ENCODE measurements at places on chromosomes 7 and 10.
A peak's percentile ranks its signal among the peaks of the same experiment; 100 is the strongest.

- DNase-seq: no peak
These were observed 172.4 kb downstream of the FZD1 start for GRCh38 chr7:91436655-91437054.

DNA sequence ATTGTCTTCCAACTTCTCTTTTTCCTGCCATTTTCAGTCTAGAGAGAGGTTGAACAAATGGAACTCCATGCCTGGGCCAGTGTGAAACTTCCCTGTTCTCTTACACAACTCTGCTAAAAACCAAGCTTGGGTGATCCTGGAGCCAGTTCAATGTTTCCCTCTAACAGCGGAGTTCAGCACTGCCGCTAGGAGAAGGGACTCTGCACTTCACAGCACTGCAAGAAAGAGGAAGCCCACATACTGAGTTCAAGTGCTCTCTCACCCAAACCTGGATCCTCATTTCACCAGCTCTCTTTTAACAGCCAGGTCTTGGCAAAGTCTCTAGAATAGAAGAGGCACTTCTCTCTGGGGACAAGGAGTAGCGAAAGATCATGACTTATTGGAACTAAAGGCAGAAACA lies 18.8 kb downstream of the FOXI2 start:
- no peak for DNase-seq

DNA sequence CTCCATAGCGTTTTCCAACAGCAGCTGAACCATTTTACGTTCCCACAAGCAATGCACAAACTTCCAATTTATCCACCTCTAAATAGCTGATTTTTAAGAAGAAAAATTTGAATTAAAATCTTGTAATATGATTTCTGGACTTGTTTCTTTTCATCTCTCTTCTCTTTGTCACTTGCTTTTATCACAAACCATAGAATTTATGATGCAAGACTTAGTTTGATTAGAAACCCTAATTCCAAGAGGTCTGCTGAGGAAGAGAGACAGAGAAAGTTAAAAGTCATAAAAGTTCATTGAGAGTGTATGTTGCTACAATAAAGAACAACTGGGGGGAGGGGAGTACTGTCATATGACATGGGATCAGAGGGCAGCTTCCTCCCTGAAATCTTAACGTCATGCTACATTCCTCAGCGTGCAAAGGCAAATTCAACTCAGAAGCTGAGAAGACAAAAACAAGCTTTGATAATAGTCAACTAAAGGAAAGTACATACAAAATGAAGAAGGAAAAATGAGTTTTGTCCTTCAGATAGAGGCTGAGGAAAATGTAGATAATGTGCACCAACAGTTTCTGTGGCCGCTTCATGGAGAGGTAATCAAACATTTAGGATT lies 18.4 kb upstream of the CUBN start:
- DNase-seq: no peak

- DNase-seq: peak; percentile 53
These were observed 28.4 kb upstream of the SEMA3E start for GRCh38 chr7:83677180-83677866.

- no peak for DNase-seq
These were observed 45.8 kb upstream of the SRRM3 start for GRCh38 chr7:76155938-76156337.

DNA sequence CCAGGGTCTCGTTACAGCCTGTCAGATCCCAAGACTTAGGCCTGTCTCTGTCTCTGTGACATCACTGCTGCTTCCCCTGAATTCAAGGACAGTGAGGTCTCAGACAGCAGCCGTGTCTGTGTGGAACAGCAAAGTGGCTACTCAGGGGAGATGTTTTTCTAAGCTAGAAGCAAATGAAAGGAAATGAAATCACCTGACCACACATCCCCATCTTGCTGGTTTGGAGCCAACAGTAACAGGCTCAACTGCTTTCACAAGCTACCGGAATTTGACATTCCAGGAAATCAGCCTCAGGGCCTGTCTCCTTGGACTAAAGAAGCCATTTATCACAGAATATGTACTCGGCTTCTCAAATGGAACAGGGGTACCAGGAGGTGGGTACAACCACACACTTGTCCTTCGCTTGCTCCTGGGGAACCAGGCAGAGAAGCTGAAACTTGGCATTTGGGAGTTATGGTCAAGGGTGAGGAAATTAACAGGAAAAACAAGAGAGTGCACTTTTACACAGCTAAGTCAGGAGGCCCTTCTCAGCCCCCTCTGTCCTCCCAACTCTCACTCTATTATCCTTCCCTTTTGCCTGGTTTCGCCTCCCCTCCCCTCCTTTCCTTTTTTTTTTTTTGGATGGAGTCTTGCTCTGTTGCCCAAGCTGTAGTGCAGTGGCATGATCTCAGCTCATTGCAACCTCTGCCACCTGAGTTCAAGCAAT lies 73.2 kb downstream of the SPDYE5 start:
- peak; percentile 75 for DNase-seq

- no peak for DNase-seq
These were observed 126.8 kb downstream of the WDR37 start for GRCh38 chr10:1183033-1183396.

- no peak for DNase-seq
These were observed 197.5 kb upstream of the KMT2E start for GRCh38 chr7:104816537-104816936.

GRCh38 chr10:133237588-133238465 lies at the start of gene VENTX:
Gene VENTX (plus strand): TSS chr10:133237855. CDS start chr10:133237915, 60 bp downstream.
- no peak for DNase-seq

DNA sequence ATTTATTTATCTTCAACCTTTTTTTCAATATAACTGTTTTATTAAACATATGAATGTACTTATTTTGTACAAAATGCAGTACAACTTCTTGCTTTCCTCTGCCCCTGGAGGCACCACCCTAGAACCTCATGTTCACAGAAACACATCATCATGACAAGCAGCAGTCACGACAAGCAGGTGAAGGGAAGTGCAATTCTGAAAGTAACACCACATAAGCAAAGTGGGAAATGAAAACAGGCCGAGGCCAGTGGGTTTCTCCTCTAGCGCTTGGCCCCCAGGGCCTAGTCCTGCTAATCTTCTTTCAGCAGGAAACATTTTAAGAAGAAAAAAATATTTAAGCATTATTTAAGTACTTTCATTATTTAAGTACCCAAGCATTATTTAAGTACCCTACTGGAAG lies 598.1 kb downstream of the SH2D4B start:
- DNase-seq: no peak

DNA sequence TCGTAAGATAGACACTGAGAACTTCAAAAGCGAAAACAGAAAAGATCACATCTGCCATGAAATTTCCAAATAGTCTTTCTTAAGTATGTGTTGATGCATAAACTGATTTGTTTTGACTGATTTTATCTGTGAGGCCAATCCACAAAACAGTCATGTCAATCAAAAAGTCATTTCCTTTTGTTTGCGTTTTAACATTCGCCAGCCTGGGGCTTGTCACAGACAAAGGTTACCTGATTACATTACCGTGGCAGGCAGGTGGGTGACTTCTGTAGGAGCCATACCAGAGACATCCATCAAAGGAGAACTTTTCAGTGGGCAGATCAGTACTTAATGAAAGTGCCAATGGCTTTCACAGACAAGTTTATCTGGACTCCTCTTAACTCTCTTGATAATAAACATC lies 45.5 kb upstream of the BET1 start:
- no peak for DNase-seq

DNA sequence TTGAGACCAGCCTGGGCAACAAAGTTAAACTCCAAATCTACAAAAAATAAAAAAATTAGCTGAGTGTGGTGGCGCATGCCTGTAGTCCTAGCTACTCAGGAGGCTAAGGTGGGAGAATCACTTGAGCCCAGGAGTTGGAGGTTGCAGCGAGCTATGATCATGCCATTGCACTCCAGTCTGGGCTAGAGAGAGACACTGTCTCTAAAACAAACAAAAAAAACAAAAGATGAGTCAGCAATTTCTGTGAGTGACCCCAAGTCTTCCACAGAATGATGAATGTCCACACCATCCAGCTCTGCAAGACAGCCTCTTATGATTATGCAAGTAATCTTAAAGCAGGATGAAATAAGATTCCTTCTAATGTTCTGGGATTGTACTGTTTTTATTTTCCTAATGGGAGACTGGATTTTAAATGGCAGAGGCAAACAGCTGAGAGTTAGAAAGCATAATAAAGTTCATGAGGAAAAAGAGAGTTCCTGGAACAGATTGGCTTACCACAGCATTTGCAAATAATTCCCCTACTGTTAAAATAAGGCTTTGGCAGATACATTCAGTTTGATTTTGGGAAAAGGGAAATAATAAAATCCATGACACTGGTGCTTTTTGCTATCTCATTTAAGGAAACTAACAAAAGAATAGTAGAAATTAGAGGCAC lies 18.9 kb upstream of the PRKAR2B start:
- DNase-seq: no peak

DNA sequence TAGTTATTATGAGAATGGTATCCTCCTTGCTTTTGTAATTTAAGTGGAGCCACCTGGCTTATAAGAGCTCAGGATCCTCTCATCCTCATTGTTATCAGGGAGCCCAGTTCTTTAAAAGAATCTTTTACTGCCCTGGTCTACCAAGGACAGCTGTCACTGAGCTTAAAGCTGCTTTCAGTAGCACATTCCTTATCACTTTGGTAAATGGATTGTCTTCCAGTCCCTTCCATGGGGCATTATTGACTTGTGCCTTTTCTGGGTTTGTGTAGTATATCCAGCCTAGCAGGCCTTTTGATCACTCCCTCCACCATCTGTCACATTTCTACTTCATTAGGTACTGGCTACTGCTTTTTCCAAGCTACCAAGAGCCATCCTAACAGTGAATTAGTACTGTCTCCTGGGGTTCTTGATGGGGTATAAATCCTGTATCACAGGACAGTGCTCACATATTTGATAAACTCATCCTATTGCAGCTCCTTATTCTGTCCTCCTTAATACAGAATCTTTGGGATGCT lies 208.9 kb downstream of the TMEM26 start:
- DNase-seq: no peak

All from GM04504 (cell line).